SHP77 treated with DMSO at 0.1 percent for 48 hours (cell line): ENCODE measurements at places on chromosomes 11 and 22.

- DNase-seq = no peak
Measured at GRCh38 chr11:123247496-123247799, 52.4 kb upstream of the CLMP start.

GRCh38 chr11:102225689-102226568 is 91.4 kb upstream of the BIRC3 start:
- DNase-seq = no peak

- peak; percentile 3 for DNase-seq
Measured at GRCh38 chr22:49767355-49768062, 60.2 kb downstream of the BRD1 start.

- no peak for DNase-seq
Measured at GRCh38 chr11:13952221-13952620, 10.3 kb upstream of the SPON1 start.

- DNase-seq = no peak
Measured at GRCh38 chr11:67006029-67006884, 16.7 kb upstream of the SYT12 start.

DNA sequence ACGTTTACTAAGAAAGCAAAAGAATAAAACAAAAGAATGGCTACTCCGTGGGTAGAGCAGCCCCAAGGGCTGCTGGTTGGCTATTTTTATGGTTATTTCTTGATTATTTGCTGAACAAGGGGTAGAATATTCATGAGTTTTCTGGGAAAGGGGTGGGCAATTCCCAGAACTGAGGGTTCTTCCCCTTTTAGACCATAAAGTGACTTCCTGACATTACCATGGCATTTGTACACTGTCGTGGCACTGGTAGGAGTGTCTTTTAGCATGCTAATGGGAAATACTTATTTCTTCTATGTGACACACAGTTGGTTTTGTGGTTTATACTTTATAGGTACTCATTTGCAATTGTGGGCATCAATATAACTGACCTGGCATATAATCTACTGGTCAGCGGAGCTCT is 56.3 kb downstream of the SLN start:
- no peak for DNase-seq

- DNase-seq = no peak
Measured at GRCh38 chr22:26767351-26768155, 110.2 kb downstream of the MIAT start.

DNA sequence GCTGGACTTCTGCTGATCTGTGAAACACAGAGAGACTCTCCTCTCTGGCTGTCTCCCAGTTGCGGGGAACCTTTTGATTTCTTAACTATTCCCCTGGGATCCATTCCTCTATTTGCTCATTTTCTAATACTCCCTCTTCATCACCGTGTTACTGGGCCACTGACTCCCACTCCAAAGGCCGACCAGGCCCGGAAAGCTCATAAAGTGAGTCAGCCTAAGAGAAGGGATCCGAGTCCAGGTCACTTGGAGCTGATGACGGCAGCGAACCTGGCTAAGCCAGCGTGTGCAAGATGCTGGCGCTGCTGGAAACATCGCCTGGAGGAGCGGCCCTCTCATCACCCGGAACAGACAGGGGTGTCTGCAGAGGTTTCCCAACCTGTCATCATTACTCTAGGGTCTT is 112.8 kb downstream of the FBXO7 start:
- no peak for DNase-seq

DNA sequence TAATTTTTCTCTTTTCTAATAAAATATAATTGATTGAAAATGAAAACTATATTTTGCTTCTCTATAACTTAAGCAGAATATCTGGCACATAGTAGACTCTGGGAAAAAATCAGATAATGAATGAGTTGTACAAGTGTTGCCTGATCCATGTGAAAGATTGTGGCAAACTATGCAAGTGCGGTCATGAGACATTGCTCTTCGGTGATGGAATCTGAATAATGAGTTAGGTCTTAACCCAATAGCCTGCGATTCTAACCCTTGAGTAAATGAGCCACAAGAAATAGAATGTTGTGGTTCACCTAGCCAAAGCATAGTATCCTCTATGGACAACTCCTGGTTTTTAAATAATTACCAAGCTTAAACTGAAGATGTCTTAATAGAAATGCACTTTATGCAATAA is 333.7 kb upstream of the LUZP2 start:
- DNase-seq = no peak

GRCh38 chr11:36365907-36366306 is 69.8 kb downstream of the PRR5L start:
- DNase-seq = no peak

GRCh38 chr11:27907530-27907929 is 200.4 kb downstream of the KIF18A start:
- no peak for DNase-seq

- no peak for DNase-seq
Measured at GRCh38 chr22:39574779-39575551, 4.4 kb downstream of the CACNA1I start.

DNA sequence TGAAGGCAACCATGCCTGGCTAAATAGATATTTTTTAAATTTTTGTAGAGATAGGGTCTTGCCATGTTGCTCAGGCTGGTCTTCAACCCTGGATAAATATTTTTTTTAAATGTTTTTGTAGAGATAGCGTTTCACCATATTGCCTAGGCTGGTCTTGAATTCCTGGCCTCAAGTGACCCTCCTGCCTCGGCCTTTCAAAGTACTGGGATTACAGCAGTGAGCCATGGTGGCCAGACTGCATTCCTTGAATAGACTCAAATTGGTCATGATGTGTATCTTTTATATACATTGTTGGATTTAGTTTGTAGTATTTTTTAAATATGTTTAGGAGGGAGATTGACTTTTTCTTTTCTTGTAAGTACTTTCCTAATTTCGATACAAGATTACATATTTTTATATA is 325.7 kb upstream of the C11orf87 start:
- DNase-seq = no peak

DNA sequence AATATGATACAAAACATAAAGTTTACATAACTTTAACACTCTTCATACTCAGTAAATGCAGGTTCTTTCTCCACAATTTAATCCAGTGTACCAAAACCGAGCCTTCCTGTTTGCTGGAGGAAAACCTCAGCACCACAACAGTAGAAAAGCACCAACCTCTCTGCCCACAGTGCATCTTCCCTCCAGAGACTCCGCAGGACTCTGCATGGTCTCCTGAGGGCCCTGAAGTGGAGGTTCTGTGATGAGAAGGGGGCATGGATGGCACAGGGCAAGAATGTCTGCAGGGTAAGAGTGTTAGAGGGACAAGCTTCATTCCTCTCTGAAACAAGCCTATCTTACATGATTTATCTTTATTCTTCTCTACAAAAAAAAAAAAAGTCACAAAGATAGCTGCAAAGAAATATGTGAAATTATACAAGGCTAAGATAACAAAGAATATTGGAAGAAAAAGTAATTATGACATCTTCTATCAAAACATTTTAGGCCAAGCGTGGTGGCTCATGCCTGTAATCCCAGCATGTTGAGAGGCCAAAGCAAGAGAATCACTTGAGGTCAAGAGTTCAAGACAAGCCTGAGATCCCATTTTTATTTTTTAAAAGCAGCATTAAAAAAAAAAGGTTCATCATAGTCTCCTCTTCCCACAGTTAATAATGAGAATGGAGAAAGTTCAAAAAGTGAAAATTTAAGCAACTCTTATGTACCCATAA is 102.0 kb downstream of the VPREB1 start:
- no peak for DNase-seq

DNA sequence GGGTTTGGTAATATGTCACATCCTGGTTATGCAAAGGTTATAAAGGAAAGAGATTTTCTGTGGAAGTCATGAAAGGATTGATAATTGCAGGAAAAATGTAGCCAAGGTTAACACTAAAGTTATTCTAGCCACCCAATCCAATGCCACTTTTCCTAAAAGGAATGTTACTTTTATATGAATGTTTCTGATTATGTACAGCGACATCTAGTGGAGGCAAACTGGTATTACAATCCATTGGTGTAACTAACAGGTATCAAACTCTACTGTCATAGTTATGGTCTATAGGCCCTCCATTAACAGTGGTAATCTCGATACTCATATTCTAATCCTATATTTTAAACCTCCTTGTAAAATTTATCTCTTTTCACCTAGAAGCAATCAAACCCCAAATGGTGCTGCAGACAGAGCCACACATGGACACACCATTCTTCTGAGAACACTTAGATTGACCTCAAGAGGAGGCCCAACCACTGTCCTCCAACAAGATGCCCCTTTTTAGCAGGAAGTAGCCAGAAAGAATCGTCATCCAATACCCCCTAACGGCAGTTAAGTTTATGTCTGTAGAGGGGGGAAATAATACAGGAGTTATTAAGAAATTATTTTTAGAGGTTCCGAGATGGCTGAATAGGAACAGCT is 74.9 kb upstream of the RAG2 start:
- DNase-seq = peak; percentile 17

DNA sequence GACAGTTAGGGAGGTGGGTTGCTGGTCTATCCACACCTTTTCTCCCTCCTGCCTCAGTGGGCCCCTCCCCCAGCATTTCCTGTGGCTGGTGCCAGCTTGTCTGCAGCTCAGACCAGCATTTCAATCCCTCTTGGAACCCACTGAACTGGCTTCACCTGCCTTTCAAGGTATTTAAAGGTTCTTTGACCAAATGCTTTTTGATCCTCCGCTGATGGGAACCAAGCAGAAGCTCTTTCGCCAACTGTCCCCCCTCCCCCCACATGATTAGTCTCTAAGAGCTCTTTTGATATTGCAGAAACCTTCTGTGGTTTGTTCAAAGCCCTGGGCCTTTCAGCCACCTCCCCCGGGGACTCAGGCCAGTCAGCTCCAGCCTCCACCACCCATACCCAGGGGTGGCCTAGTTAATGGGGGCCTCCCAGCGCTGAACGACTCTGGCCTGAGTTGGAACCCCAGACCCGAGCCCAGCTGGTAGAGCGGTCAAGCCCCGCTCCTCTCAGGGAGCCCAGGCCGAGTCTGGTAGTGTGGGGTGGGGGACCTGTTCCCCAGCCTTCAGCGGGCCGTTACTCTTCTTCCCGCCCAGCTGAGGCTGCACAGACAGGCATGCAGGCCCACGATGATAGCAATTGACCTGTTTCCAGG is 6.0 kb upstream of the SYT7 start:
- no peak for DNase-seq

GRCh38 chr22:20524004-20524481 is 16.6 kb downstream of the MED15 start:
- DNase-seq = peak; percentile 55

- no peak for DNase-seq
Measured at GRCh38 chr11:41177791-41178190, 281.7 kb downstream of the LRRC4C start.

- DNase-seq = no peak
Measured at GRCh38 chr22:21589396-21589795, 21.9 kb downstream of the UBE2L3 start.

DNA sequence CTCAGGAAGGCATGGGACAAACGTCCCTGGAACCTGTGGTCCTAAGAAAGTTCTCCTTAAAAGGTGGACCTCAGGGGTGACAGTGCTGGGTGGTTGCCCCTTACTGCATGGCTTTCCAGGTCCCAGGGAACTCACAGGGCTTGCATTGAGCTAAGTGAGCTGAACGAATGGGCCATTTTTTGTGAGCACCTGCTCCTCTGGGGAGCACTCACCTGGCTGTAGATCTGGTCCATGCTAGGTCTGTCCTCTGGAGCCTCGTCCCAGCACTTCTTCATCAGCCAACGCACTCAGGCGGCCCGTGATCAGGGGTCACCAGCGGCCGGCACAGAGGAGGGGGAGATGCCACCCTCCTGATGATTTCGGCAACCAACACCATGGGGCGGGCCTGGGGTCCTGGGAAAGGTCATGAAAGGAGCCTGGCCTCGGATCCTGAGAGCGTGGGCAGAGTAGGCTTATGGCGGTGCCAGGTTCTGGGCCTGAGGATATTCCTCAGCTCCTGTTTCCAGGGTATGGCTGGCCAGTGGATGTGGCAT is 36.8 kb upstream of the LRRC32 start:
- no peak for DNase-seq

GRCh38 chr11:112255067-112255720 is 5.5 kb downstream of the PLET1 start:
- peak; percentile 29 for DNase-seq

DNA sequence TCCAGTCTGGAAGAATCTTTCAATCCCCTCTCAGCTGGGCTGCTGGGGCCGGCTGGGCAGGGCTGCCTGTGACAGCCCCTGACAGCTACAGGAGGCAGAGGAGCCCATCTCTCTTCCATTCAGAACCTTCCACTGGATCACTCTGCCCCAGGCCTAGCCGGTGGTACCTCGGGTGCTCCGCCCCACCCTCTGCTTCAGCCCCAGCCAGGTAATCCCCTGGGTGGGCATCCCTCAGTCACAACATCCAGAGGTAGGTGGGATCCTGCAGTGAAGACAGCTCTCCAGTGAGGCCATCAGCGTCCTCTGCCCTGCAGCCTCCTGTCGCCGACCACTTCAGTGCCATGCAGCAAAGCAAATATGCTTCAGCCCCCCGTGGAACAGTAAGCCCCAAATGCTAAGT is 223.7 kb downstream of the DSCAML1 start:
- no peak for DNase-seq

- DNase-seq = no peak
Measured at GRCh38 chr11:134958870-134959269, 546.8 kb upstream of the B3GAT1 start.

- DNase-seq = no peak
Measured at GRCh38 chr11:4183410-4184057, 88.9 kb downstream of the RRM1 start.

DNA sequence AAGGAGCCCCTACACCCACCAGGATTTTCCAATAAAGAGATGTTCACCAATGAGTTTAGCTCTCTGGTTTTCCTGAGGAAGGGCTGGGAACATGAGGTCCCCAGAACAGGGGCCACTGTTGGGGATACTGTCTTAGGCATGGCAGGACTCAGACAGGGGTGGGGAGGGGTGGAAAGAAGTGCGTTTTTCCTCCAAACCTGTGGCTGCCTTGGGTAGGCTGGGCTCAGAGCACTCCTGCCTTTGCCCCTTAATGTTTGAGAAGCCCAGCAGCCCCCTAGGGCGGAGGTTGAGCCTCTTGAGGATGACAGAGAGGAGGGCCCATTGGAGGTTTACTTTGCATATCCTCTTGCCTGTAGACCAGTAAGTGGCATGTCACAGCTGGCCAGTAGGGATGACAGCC is 10.6 kb downstream of the MTFP1 start:
- DNase-seq = no peak

DNA sequence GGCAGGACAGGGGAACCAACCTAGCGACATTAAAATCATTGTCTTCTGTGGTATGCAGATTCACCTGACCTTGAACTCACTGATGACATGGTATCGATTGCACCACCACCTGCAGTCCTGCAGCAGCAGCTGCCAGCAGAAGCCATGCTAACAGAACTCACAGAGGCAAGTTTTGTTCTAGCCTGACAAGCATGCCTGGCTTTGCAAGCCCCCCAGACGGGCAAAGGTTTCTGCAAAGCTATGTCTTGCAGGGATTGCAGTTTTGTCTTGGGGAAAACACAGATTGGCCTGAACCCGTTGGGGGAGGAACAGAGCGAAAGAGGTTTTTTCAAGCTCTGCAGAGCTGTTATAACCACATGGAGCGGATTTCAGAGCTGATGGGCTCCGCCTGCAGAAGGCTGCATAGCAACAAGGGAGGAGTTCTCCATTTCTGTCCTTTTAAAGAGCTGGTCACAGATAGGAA is 221.0 kb downstream of the HIPK3 start:
- peak; percentile 40 for DNase-seq
